Adrenal gland (tissue), 19 donors: ENCODE measurements at places on chromosomes 7 and 10. TPM values are rescaled to one million over a fixed set of nuclear protein-coding genes. Genes with fewer than 3 reads are reported as not detected.

The GPR37 gene
- total RNA-seq = 14.3 TPM

The CYP3A5 gene
- 22.3 TPM for total RNA-seq

GRCh38 chr7:155685070-155685790 is 40.8 kb downstream of the RBM33 start:
- no peaks in the 10 kb centered on the region for H3K4me1 ChIP-seq
- no peaks in the 10 kb centered on the region for H3K27me3 ChIP-seq
- H3K36me3 ChIP-seq = peaks cover 10% of the 10 kb centered on the region
- H3K27ac ChIP-seq = no peak overlapping the region
- H3K4me3 ChIP-seq = no peak overlapping the region
- no peak for DNase-seq

DNA sequence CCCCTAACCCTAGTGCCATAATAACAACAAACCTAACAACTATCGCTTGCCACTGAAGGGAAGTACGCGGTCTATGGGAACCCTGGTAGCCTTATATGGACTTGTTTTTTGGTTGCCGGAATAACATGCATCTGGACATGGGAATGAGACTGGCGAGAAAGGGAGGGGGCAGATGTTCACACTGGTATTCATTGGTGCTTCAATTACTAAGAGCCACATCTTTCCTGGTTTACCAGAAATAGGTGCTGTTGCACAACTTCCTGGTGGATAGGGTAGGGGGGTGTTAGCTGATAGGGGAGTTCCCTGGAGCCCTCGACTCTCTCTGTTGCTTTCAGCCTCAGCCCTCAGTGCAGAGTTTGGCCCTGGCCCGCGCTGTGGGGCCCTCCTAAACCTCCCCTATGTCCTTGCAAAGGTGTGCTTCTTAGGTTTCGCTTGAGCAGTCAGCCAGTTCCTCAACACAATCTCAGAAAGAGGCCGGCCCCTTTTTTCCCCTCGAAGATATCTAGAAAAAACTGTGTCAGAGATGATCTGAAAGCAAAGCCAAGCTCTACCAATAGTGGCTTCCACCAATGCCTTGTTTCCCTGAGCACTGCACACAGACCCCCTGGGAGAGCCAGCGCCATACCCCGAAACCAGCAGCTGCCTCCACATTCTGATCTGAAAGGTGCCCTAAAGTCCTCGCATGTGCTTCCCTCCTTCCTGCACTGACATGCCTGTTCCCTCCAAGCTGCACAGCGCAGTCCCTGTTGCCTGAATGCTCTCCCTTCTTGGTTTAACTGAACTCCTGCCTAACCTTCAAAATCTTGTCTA is 13.5 kb downstream of the TBXAS1 start:
- H3K36me3 ChIP-seq = no peaks in the 10 kb centered on the region
- H3K4me3 ChIP-seq = no peak overlapping the region
- no peak for DNase-seq
- H3K27ac ChIP-seq = no peak overlapping the region

DNA sequence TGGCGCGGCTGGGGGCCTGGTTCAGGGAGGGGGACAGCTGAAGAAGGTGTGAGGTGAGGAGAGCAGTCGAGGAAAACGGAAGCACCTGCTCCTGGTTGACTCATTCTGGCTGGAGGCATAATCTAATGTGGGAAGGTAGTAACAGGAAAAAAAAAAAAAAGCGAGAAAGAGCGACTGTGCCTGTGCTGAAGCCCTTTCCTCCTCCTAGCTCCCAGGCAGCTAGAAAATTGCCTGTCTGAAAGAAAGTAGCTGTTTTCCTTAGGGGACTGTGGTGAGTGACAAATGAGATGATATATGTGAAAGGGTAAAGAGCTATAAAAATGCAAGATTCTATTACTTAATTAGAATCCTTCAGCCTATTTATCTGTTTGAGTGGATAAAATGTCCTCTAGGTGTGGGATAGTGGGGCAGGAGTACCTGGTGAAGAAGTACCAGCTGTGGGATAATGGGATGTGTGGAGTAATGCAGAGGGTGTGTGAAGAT is 4.9 kb upstream of the MEST start:
- no peaks in the 10 kb centered on the region for H3K36me3 ChIP-seq
- no peak for DNase-seq
- H3K4me3 ChIP-seq = peak overlapping the region; percentile 62

DNA sequence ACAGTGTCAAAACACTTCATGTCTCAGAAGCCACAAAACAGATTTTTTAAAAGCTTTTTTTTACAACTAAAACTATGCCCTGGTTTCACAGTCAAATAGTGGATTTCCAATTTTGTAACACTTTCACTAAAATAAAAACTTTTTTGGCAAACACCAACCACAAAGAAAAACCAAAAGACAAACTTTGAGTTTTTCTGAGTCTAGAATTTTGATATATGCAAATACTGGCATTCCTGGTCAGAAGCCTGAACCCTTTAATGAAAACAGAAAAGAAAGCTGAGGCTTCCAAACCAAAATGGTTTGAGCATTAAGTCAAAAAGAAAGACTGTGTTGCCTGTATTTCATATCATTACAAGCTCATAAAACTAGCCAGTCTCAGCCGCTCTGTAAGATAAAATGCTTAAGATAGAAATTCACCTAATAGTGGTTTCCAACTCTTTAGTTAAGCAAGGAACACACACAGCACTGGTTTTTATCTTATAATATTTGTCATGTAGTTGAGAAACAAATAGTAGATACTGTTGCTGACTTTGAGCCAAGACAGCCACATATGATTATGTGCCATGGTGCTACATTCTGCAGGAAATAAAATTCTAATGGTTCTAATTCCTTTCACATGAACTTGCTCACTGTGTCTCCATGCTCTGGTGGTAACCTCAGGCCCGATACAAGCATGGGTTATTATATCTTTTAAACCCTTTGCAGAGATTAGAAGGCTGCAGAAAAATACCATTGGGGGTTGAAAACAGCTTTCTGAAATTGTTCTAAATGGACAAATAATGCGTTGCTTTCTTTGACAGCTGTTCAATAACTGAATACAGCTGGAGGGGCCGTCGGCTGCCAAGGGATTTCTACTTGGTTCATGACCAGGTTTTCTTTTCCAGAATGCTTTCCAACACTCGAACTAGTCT is 49.4 kb downstream of the FAM171A1 start:
- no peak overlapping the region for H3K27ac ChIP-seq
- DNase-seq = no peak
- H3K36me3 ChIP-seq = no peaks in the 10 kb centered on the region
- H3K27me3 ChIP-seq = no peaks in the 10 kb centered on the region
- H3K4me1 ChIP-seq = no peaks in the 10 kb centered on the region
